Naive thymus-derived CD4-positive, alpha-beta T cell (primary cell): ENCODE measurements at places on chromosomes 2 and 18. TPM values are rescaled to one million over a fixed set of nuclear protein-coding genes. Genes with fewer than 3 reads are reported as not detected.

DNA sequence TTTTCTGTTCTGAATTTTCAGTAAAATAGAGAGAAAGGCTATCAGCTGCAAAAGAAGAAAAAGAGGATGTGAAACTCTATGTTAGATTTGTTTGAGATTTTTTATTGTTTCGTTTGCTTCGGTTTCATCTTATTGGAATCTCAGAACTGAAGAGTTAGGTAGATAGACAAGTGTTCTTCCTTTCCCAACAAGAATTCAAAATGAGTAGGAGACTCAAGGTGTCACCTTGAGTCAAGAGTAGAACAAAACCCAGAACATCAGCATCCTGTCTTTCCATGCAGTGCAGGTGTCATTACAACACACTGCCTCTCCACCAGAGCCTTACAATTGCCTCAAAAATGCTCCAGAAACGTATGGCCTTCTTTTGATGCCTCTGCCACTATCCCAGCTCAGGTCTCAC, 21.1 kb downstream of the NBAS start:
- no peak for DNase-seq

The LIMS4 gene
- 1.4 TPM for total RNA-seq

The MERTK gene
- total RNA-seq = 0.15 and 0.22 TPM in 2 replicates

The RGPD4 gene
- 0.08 TPM for total RNA-seq

GRCh38 chr2:26769089-26769761, 5.1 kb downstream of the SLC35F6 start:
- DNase-seq = no peak

DNA sequence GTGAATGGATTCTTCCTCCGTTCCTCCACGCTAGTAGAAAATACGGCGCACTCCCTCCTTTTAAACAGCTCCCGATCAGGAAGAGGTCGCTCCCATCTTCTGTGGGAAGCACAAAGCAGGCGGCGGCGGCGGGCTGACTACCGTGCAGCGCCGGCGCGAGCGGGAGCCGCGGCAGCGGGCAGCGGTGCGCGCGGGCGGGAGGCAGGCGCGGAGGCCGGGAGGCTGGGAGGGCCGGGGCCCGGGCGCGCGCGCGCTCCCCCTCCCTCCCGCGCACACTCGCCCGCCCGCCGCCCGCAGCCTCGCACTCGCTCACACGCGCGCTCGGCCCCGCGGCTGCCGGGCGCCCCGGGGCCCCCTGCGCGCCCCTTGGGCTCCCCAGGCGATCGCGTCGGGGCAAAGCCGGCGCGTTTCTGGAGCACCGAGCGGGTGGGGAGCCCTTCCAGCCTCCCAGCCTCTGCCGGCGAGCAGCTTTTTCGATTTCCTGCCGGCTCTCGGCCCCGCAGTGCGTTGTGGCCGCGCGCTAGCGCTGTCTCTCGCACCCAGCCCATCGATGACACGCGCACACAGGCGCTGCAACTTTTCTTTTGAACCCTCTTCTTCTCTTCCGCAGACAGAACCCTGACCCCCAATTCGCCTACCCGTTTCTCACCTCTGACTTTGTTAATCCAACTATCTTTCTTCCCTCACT, at the start of gene SLC8A1:
Gene SLC8A1, minus strand, starts transcription at position 173 of the 688 bp plus-strand sequence.
- no peak for DNase-seq
